ENCODE measurements at places on chromosomes 4 and X. TPM values are rescaled to one million over a fixed set of nuclear protein-coding genes. Genes with fewer than 3 reads are reported as not detected.

GRCh38 chrX:1600406-1601050 is 9.1 kb downstream of the AKAP17A start:
- DNase-seq, result no peak

GRCh38 chrX:133269168-133269567 is 51.0 kb upstream of the TFDP3 start:
- no peak for DNase-seq

DNA sequence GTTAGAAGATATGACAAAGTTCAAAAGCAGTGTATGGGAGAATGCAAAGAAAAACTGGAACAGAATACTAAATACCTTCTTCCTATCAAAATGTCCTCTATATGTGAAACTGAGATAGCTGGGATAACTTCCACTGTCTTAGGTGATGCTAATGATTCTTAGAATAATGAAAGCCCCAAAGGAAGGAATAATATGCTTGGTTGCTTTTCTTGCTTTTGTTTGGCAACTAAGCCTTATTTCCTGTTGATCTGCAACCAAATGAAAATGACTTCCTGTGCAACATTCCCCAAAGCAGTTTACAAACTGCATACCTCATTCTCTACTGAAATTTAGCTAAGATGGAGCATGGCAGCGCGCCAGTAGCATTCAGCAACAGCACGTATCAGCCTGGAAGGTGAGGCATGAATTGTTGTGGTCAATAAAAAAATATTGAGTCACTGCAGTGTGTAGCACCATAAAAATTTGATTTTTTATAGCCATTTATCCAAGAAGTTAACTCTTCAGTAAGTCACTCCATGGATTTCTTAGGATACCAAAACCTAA is 18.7 kb downstream of the NDNF start:
- peak; percentile 33 for DNase-seq

GRCh38 chrX:120561634-120562568 is 1.1 kb upstream of the CUL4B start:
- DNase-seq, result no peak

GRCh38 chr4:8610858-8611616 is 18.5 kb downstream of the CPZ start:
- peak; percentile 52 for DNase-seq

DNA sequence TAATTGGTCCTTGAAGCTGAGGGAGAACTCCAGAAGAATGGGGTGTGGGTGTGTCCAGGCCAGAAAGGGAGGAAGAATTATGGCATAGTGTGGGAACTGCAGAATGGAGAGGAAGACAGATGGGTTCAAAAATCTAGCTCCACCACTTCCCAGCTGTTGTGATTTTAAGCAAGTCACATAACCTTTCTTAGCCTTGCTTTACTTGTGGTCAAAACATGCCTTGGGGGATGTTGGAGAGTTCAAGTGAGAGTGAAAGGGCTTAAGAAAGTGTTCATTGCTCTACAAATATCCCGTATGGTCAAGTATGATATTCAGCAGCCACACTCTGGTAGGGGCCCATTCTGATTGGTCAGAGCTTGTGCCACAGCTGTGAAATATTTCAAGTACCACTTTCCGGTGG is 15.0 kb upstream of the STARD8 start:
- no peak for DNase-seq

GRCh38 chrX:149628768-149629167 is 2.8 kb downstream of the TMEM185A start:
- DNase-seq, result no peak

The TLR6 gene
- 0.71 TPM for total RNA-seq

The HSD17B13 gene
- total RNA-seq, result 0.08 TPM
